ENCODE measurements at places on chromosomes 3 and 15.
A peak's percentile ranks its signal among the peaks of the same experiment; 100 is the strongest.

GRCh38 chr15:77986891-77987764, 90.4 kb downstream of the TBC1D2B start:
- no peak for DNase-seq

- DNase-seq = no peak
Measured at GRCh38 chr3:119664850-119665379, 4.5 kb upstream of the POPDC2 start.

DNA sequence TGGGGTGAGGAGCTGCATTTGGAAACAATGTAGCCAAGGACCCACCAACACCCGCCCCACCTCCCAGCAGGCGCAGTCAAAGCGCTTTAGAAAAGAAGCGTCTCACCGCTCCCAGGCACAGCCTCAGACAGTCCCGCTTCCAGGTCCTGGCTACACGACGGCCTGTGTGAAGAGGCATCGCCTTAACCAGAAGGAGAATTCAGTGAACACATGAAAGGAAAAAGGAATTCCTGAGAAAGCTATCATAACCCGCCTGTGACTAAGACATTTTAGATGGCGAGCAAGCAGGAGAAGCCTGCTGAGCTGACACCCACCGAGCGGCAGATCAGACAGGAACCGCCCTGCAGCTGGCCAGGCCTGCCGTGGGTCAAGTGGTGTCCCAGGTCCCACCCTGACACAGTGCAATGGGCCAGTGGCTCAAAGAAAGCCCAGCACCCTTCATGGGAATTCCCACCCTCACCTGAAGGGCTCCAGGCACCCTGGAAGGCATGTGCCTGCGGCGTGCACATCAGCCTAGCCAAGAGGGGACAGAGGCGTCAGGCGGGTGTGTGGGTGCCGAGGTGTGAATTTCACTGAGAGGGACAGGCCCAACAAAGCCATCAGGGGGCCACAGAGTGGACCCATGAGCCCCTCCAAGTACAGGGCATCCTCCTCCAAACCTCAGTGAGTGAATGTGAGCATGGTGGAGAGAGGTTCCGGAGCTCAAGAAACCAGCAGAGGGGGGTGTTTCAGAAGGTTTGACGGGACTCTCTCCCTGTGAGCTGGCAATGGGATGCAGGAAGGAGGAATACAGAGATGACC, 144.8 kb downstream of the NSMCE3 start:
- peak; percentile 31 for DNase-seq

GRCh38 chr3:179949412-179949811, 87.3 kb downstream of the PEX5L start:
- DNase-seq = no peak

GRCh38 chr3:31848163-31848818, 132.8 kb downstream of the OSBPL10 start:
- no peak for DNase-seq

DNA sequence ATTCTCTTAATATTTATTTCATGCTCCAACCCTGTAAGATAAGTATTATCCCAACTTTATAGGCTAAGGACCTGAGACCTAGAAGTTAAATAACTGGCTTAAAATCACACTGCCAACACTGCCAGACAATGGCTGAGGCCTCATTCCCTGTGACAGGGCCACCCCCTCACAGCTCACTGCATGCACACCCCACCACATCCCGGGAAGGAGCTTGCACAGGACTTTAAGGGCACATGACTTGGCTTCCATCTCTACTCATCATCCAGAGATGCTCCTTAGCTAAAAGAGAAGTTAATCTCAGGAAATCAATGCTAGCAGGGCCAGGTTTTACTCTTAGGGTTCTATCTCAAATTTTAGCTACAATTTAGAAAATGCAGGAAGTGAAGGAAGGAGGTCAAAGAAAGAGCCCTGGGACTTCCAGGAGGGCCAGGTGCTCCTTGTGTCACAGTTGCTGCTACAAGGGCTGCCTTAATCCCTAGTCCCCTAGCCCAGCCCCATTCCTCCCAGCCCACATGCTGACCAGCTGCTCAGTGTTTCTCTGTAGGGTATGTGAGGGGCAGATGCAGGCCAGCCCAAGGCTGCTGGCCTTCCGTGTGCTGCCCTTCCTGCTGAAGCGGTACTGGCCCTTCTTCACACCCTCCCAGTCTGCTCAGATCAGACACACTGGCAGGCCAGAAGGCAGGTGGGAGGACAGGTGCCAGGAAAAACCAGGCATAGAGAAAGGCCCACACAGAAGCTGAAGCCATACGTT, 53.5 kb downstream of the WWTR1 start:
- no peak for DNase-seq

DNA sequence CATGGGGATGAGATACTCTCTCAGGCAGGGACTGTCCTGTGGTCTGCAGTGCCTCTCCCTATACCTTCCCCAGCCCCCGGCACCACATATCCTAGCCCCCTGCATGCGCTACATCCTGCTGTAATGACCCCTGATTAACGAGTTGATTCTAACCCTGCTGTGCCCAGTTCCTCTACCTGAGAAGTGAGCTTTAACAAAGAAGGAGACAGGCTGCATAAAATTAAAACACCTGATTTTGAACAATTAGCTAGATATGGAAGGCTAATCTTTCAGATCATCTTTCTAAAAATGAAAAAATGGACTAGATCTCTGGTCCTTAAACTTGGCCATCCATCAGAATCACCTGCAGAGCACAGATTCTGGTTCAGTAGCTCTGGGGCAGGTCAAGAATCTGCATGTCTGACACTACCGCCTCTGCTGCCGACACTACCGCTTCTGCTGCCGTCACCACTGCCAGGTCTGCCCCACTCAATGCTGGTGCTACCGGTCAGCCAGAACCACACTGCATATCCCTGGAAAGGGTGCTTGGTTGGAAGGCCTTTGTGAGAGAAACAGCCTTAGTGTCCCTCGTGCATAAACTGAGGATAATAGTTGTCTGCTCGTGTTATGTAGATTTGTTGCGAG, 33.6 kb upstream of the ZBTB38 start:
- no peak for DNase-seq

DNA sequence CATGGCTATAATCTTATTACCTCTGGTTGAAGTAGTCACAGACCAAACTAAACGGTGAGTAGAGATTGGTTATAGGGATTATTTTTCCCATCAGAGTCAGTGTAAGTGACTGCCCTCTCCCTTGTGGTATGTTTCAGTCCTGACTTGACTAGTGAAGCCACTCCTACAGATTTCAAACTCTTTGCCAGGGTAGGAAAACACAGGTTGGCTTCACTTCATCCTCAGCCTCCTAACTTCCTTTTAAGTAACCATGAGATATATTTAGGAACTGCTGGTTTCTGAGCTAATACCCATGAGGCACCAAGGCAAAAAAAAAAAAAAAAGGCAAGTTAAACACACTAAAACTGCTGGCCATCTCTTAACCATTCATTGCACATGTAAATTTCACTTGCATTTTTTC, 349.2 kb upstream of the MCTP2 start:
- no peak for DNase-seq

DNA sequence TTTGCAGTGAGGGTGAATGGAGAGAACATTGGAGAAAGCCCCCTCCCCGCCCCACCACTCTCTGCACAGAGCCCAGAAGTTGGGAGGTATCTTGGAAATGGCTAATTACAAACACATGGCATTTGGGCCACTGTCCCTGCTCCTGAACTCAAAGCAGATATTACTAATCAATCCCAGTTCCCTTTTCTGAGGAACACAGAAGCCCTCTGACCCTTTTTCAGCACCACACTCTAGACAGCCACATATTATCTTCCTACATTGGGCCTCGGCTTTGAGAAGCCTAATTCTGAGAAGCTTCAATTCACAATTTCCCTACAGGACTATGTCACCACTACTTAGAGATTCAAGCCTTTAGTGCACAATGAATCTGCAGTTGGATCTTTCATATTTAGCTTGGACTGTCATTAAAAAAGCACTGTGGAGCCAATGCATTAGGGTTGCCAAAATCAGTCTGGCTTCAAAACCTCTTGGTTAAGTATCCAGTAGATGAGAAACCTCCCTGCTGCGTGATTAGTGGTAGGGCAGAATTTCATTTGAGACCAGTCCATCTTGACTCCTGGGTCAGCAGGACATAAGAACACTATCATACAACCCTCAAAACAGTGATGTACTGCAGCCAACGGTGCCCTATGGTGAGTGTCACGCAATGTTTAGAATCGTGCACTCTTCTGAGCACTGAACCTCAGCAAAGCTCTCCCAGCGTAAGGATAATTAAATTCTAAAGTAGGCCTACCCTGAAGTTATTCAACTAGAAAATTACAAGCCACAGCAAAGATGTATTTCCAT, 26.1 kb downstream of the MGLL start:
- DNase-seq = peak; percentile 28

DNA sequence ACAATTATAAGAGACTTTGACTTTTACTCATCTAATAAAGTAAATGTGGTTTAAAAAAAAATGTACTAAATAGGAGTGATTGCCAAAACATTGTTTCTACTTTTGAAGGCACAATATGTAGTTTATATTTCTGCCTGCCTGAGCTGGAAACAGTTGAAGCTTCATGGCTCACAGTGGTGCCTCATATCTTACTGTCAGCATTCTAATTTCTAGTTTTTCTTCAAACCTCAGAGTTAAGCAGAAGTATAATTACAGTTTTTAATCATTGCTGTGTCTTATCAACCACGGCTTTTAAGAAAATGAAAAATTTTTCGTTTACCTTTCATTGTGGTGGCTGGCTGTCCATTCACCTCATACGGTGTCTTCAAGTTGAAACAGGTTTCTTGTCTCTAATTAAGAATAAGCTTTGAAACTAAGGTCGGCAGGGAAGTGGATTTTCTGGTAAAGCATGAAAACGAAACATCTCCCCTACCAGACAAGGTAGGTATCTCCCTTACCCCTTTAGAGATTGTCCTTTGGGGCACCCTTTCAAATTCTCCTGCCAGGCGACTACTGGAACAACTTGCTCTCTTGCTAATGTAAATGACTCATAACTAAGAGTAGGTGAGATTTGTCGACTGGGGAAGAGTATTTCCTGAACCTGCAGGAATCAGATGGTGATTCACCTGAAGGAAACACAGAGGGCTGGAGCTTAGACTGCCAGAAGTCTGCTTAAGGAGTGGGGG, at the start of gene GPR87:
GPR87 (minus strand) TSS at position 554 of the 725 bp plus-strand sequence. CDS start 16,720 bp downstream, outside the sequence.
- no peak for DNase-seq

DNA sequence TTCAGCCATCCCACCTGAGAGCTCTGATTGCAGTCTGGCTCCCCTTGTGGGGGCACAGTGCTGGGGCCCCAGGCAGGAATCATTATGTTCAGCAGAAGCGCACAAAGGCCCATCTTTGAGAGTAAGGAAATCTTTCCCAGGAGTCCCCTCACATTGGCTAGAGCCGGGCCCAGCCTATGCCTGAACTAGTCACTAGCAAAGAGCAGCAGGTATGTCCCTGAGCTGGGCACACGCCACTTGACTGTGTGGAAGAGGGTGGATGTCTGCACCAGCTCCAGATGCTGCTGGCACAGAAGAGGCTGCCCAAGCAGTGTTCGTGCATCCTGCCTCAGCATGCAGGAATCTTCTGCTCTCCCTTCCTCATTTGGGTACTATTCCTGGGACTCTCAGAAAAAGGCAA, 26.3 kb downstream of the NR1I2 start:
- DNase-seq = no peak

GRCh38 chr15:62940755-62941361, 101.7 kb upstream of the TPM1 start:
- peak; percentile 92 for DNase-seq

GRCh38 chr15:74468341-74469032, 7.5 kb upstream of the UBL7 start:
- DNase-seq = no peak

GRCh38 chr3:33496449-33496848, 56.2 kb upstream of the UBP1 start:
- DNase-seq = no peak

GRCh38 chr3:156383441-156384025, 171.4 kb downstream of the SSR3 start:
- DNase-seq = no peak

DNA sequence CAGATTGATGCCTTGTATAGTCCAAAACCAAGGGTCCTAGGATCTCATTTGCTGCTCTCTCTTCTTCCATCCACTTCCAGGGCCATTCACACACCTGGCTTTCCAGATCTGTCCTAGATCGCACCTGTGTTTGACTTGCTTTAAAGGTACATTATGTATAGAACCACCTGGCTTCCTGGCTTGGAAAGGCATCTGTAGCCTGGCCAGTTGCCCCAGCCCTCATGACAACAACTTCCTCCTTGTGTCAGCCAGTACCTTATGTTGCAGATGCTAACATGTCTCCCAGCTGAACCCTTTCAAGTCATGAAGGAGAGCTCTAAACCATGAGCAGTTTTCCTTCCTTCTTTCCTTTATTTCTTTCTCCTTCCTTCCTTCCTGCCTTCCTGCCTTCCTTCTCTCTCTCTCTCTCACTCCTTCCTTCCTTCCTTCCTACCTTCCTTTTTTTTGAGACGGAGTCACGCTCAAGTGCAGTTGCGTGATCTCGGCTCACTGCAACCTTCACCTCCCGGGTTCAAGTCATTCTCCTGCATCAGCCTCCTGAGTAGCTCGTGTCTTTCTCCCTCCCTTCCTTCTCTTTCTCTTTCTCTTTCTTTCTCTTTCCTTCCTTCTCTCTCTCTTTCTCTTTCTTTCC, 2.5 kb upstream of the HTR3C start:
- DNase-seq = no peak

GRCh38 chr15:65362491-65362890, 15.3 kb downstream of the IGDCC3 start:
- DNase-seq = no peak

- no peak for DNase-seq
Measured at GRCh38 chr3:128794770-128795649, 69.0 kb downstream of the RAB7A start.

DNA sequence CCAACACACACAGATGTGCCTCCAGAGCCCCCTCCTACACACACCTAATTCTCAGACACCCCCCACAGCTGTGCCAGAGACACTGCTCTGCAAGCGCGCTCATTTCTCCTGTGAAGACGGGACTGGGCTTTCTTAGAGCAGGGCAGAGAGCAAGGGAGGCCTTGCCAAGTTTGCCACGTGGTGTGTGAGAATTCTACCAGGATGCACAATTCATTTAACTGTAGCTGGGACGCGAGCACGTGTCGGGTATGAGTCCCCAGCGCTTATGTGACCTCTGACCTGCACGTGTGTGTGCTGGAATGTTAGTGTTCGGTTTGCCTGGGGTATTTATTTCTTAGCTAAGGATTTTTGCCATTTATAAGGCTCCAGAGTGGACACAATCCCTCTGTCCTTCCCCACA, 37.0 kb downstream of the FEM1B start:
- DNase-seq = no peak

- no peak for DNase-seq
Measured at GRCh38 chr3:43484926-43485488, 136.8 kb downstream of the ANO10 start.

DNA sequence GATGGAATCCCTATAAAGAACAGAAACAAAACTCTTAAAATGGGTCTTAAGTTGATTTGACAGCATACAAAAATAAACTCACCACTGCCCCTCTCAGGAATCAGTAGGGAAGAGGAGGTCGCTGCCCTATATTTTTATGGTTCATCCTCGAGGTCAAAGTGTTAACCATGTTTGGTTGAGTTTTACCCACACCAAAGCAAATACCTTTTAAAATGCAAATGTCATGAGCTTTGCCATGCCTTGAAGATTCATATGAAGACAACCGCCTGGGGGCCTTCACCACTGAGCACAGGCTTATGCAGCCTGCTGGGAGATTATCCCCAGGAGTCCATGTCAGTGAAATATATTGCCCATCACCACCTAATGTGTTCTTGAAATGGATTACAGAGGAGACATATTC, 66.1 kb downstream of the GLB1 start:
- no peak for DNase-seq

GRCh38 chr3:185046164-185046515, 106.7 kb downstream of the C3orf70 start:
- no peak for DNase-seq

All from astrocyte of the cerebellum (primary cell).